Natural killer cell treated with Interleukin-12 subunit alpha and Interleukin-12 subunit beta and Interleukin-15 and Interleukin-18, amount 100 ng/mL, for 72 hours (primary cell): ENCODE measurements at places on chromosomes 12 and 14. TPM values are rescaled to one million over a fixed set of nuclear protein-coding genes. Genes with fewer than 3 reads are reported as not detected.

Gene IL23A
- total RNA-seq = 0.84 TPM

Gene ESRRB
- not detected for total RNA-seq

Gene LIN7A
- total RNA-seq = not detected

Gene COCH
- 1.3 TPM for total RNA-seq

Gene KLHL28
- 13.8 TPM for total RNA-seq

Gene PRKD1
- total RNA-seq = not detected

Gene FITM1
- total RNA-seq = 0.67 TPM

Gene CELA1
- 0.31 TPM for total RNA-seq

Gene BCL2L2
- total RNA-seq = 17.5 TPM

GRCh38 chr12:100128512-100128908 lies 14.2 kb downstream of the BLTP3B start:
- no peaks in the 10 kb centered on the region for H3K27me3 ChIP-seq
- H3K4me1 ChIP-seq = peaks cover 25% of the 10 kb centered on the region
- no peaks in the 10 kb centered on the region for H3K36me3 ChIP-seq
- H3K4me3 ChIP-seq = peak overlapping the region; percentile 82
- DNase-seq = no peak

DNA sequence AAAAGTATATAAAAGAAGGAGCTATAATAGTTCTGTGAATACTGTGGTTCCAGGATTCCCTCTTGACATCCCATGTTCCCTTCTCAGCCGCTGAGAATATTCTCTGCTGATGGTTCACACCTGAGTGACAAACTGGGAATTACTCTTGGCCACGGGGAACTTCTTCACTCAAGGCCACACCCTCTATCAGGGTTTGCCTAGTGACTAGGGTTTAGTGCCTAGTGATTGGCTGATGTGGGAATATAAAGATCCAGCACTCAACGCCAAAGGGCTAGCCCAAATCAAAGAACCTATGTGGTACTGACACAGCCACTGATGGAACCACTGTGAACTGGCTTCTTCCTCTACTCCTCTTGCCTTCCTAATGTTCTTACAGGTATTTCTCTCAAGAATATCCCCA lies 248.4 kb downstream of the ASCL1 start:
- no peaks in the 10 kb centered on the region for H3K4me1 ChIP-seq
- H3K36me3 ChIP-seq = no peaks in the 10 kb centered on the region
- no peak for DNase-seq

- peaks cover 21% of the 10 kb centered on the region for H3K4me1 ChIP-seq
- peaks cover 32% of the 10 kb centered on the region for H3K27me3 ChIP-seq
- no peak overlapping the region for H3K4me3 ChIP-seq
- no peaks in the 10 kb centered on the region for H3K36me3 ChIP-seq
- H3K27ac ChIP-seq = no peak overlapping the region
These were observed 8.2 kb downstream of the VDR start for GRCh38 chr12:47896633-47897032.

GRCh38 chr14:52545584-52546317 lies 6.6 kb downstream of the TXNDC16 start:
- H3K27me3 ChIP-seq = no peaks in the 10 kb centered on the region
- no peak overlapping the region for H3K27ac ChIP-seq
- H3K36me3 ChIP-seq = no peaks in the 10 kb centered on the region
- DNase-seq = no peak
- peaks cover 13% of the 10 kb centered on the region for H3K4me1 ChIP-seq
- no peak overlapping the region for H3K4me3 ChIP-seq

DNA sequence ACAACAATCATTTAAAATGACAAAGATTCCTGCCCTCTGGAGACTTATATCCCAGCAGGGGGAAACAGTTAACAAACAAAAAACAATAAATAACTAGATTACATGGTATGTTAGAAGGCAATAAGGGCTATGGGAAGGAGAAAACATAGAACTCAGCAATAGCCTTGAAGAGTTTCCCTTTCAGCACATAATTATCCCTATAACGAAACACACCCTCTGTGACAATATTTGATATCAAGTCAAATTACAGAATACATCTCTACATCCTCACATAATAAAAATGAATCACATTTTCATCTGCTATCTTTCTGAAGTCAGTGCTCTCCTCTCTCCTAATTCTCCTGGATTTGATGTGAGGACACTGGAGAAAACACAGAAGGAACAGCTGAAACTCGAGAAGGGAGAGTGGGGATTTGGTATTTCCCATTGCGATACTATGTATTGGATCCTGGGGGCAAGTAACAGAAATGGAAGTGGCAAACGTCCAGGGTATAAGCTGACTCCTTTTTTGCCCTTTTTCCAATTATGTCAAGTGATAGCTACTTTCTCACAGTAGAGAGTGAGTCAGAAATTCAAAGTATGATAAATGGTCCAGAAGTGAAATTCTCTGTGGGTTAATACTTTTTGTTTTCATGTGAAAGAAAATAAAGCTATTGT lies 9.7 kb upstream of the PTGER2 start:
- peaks cover 25% of the 10 kb centered on the region for H3K36me3 ChIP-seq
- H3K27me3 ChIP-seq = no peaks in the 10 kb centered on the region
- H3K4me1 ChIP-seq = peaks cover 75% of the 10 kb centered on the region
- H3K4me3 ChIP-seq = no peak overlapping the region

- no peak for DNase-seq
- no peaks in the 10 kb centered on the region for H3K36me3 ChIP-seq
- no peaks in the 10 kb centered on the region for H3K4me1 ChIP-seq
- H3K27me3 ChIP-seq = peaks cover 31% of the 10 kb centered on the region
These were observed 135.1 kb downstream of the SAMD4A start for GRCh38 chr14:54702014-54702491.

- H3K4me1 ChIP-seq = peaks cover 18% of the 10 kb centered on the region
- H3K27me3 ChIP-seq = no peaks in the 10 kb centered on the region
- no peak for DNase-seq
- H3K27ac ChIP-seq = peak overlapping the region; percentile 44
- no peaks in the 10 kb centered on the region for H3K36me3 ChIP-seq
These were observed 6.7 kb upstream of the SLC25A29 start for GRCh38 chr14:100312877-100313400.

DNA sequence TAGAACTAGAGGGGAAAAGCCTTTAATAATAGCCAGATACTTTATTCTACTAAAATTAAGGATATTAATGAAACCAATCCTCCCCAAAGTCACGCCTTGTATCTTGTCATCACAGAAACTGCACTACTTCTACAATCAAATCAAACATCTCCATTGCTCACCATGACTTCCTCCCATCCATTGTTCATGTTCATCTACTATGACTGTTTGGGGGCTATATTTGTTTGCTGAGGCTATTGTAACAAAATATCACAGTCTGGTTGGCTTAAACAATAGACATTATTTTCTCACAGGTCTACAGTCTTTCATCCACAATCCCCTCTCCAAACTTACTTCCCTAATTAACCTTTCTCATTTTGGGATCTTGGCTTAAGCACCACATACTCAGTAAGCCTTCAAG lies 193.6 kb upstream of the FSCB start:
- H3K4me1 ChIP-seq = no peaks in the 10 kb centered on the region
- H3K27ac ChIP-seq = no peak overlapping the region
- H3K4me3 ChIP-seq = no peak overlapping the region
- no peaks in the 10 kb centered on the region for H3K36me3 ChIP-seq
- no peaks in the 10 kb centered on the region for H3K27me3 ChIP-seq
- DNase-seq = no peak

GRCh38 chr12:26010293-26010821 lies 51.9 kb downstream of the RASSF8 start:
- H3K36me3 ChIP-seq = no peaks in the 10 kb centered on the region
- H3K27me3 ChIP-seq = peaks cover 3% of the 10 kb centered on the region
- H3K4me3 ChIP-seq = no peak overlapping the region
- DNase-seq = no peak
- no peaks in the 10 kb centered on the region for H3K4me1 ChIP-seq

- H3K27ac ChIP-seq = no peak overlapping the region
- H3K36me3 ChIP-seq = no peaks in the 10 kb centered on the region
- H3K4me3 ChIP-seq = no peak overlapping the region
- DNase-seq = no peak
- no peaks in the 10 kb centered on the region for H3K4me1 ChIP-seq
These were observed 315.6 kb upstream of the ATP2B1 start for GRCh38 chr12:90024262-90024661.

DNA sequence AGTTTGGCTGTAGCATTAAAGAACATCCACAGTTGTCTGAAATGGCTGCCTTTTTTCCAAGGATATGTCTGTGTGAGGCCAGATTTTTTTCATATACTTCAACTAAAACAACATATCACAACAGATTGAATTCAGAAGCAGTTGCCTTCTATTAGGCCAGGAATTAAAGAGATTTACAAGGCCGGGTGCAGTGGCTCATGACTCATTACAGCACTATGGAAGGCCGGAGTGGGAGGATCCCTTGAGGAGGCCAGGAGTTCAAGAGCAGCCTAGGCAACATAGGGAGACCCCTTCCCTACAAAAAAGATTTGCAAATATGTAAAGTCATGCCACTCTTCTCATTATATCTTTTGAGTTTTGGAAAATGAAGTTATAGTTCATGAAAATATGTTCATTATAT lies 108.6 kb downstream of the KTN1 start:
- H3K27ac ChIP-seq = no peak overlapping the region
- no peaks in the 10 kb centered on the region for H3K4me1 ChIP-seq
- no peaks in the 10 kb centered on the region for H3K27me3 ChIP-seq

- no peak within 1 kb of the TSS for H3K4me3 ChIP-seq
- H3K36me3 ChIP-seq = no peaks in the 10 kb centered on the region
- no peak within 1 kb of the TSS for H3K27ac ChIP-seq
- DNase-seq = no peak
- H3K4me1 ChIP-seq = no peaks in the 10 kb centered on the region
These were observed at the start of gene KRT78 for GRCh38 chr12:52848661-52849255. Gene KRT78 (minus strand): TSS chr12:52848994. CDS start chr12:52848930, 64 bp downstream.

DNA sequence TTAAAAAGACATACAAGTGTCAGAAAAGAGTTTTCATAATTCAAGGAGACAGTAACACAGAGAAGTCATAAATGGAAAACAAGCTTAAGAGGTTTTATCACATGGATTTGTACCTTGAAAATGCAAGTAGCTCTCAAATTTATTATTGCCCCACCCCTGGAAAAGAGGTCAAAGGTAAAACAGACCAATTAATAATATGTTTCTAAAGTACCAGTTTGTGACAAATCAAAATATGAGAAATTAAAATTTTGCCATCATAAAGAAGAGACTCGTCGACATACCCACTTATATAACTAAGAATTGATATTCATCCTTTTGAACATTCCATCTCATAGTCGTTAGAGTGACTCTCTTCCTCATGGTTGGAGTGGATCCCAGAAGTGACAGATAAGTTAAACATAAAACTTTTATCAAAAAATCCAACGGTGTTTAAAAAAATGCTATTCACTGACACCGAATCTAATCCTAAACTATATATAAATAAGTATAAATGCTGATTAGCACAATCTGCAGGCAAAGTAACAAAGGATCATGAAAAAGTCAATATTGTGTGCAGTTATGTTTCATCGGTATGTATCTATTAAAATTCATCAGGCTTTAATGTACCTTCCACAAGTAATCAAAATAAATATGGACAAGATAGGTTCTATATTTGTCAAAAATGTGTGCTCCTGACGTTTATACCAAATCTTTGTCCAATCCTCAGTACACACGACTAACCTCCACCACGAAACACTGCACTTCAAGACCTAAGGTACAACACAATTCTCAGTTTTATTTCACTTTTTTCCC lies 2.3 kb downstream of the CORO1C start:
- peaks cover 44% of the 10 kb centered on the region for H3K4me1 ChIP-seq
- DNase-seq = no peak
- no peaks in the 10 kb centered on the region for H3K36me3 ChIP-seq
- H3K27ac ChIP-seq = no peak overlapping the region
- no peaks in the 10 kb centered on the region for H3K27me3 ChIP-seq
- H3K4me3 ChIP-seq = peak overlapping the region; percentile 82

GRCh38 chr12:40376533-40377267 lies 151.9 kb downstream of the LRRK2 start:
- no peaks in the 10 kb centered on the region for H3K4me1 ChIP-seq
- no peaks in the 10 kb centered on the region for H3K27me3 ChIP-seq
- H3K36me3 ChIP-seq = no peaks in the 10 kb centered on the region
- no peak overlapping the region for H3K27ac ChIP-seq
- no peak overlapping the region for H3K4me3 ChIP-seq

DNA sequence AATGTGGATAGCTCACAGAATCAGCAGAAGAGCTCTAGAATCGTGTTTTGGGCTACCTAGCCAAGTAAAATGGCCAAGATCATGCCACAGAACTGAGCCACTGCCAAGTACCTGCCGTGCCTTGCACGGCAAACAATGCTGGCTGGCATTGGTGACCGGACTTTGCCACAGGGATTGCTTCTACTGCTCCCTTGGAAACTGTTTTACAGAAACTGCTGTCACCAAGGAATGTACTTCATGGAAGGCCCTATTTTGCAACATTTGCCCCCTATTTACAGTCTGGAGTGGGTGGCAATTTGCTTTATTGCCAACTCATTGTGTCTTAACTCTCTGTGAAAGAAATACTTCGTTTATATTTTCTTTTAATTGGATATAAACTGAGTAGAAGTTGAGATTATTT lies 49.0 kb downstream of the BORCS5 start:
- no peak overlapping the region for H3K4me3 ChIP-seq
- no peak overlapping the region for H3K27ac ChIP-seq
- H3K36me3 ChIP-seq = peaks cover 6% of the 10 kb centered on the region
- H3K27me3 ChIP-seq = no peaks in the 10 kb centered on the region

DNA sequence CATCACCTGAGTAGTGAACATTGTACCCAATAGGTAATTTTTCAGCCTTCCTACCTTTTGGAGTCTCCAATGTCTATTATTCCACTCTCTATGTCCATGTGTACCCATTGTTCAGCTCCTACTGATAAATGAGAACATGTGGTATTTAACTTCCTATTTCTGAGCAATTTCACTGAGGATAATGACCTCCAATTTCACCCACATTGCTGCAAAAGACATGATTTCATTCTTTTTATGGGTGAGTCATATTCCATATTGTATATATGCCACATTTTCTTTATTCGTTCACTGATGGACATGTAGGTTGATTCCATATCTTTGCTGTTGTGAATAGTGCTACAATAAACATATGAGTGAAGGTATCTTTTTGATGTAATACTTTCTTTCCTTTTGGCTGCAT lies 16.4 kb upstream of the BTG1 start:
- H3K4me1 ChIP-seq = peaks cover 7% of the 10 kb centered on the region
- H3K27me3 ChIP-seq = no peaks in the 10 kb centered on the region
- no peak overlapping the region for H3K27ac ChIP-seq
- H3K36me3 ChIP-seq = no peaks in the 10 kb centered on the region

GRCh38 chr12:15289192-15289591 lies 33.1 kb upstream of the PTPRO start:
- peaks cover 44% of the 10 kb centered on the region for H3K27me3 ChIP-seq
- H3K4me3 ChIP-seq = no peak overlapping the region
- H3K36me3 ChIP-seq = no peaks in the 10 kb centered on the region

GRCh38 chr12:15546102-15546701 lies 223.9 kb downstream of the PTPRO start:
- H3K4me1 ChIP-seq = no peaks in the 10 kb centered on the region
- no peak overlapping the region for H3K4me3 ChIP-seq
- H3K27ac ChIP-seq = no peak overlapping the region
- H3K36me3 ChIP-seq = no peaks in the 10 kb centered on the region
- H3K27me3 ChIP-seq = peaks cover 14% of the 10 kb centered on the region

GRCh38 chr14:87230726-87231125 lies 762.3 kb downstream of the GALC start:
- H3K4me3 ChIP-seq = no peak overlapping the region
- peaks cover 3% of the 10 kb centered on the region for H3K36me3 ChIP-seq
- no peak for DNase-seq
- no peak overlapping the region for H3K27ac ChIP-seq

GRCh38 chr14:83395321-83395720 lies 1861.7 kb upstream of the SEL1L start:
- H3K36me3 ChIP-seq = no peaks in the 10 kb centered on the region
- no peak overlapping the region for H3K27ac ChIP-seq
- H3K27me3 ChIP-seq = no peaks in the 10 kb centered on the region
- H3K4me3 ChIP-seq = no peak overlapping the region
- no peaks in the 10 kb centered on the region for H3K4me1 ChIP-seq
- DNase-seq = no peak

- H3K36me3 ChIP-seq = no peaks in the 10 kb centered on the region
- no peak overlapping the region for H3K4me3 ChIP-seq
- H3K4me1 ChIP-seq = peaks cover 82% of the 10 kb centered on the region
These were observed 60.1 kb downstream of the CHST11 start for GRCh38 chr12:104516821-104517220.
